NCI-H1417 (cell line): ENCODE measurements at places on chromosomes 2 and 18.
A peak's percentile ranks its signal among the peaks of the same experiment; 100 is the strongest.

DNA sequence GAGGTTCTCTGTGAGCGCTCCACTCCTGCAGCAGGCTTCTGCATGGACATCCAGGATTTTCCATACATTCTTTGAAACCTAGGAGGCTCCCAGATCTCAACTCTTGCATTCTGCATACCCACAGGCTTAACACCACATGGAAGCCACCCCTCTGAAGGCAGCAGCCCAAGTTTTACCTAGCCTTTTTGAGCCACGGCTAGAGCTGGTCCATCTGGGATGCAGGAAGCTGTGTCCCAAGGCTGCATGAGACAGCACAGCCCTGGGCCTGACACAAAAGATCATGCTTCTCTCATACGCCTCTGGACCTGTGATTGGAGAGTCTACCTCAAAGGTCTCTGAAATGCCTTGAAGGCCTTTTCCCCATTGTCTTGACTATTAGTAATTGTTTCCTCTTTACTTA lies 53.6 kb upstream of the RPRM start:
- no peak for DNase-seq

GRCh38 chr2:156464106-156464505 lies 27.9 kb downstream of the GPD2 start:
- no peak for DNase-seq

DNA sequence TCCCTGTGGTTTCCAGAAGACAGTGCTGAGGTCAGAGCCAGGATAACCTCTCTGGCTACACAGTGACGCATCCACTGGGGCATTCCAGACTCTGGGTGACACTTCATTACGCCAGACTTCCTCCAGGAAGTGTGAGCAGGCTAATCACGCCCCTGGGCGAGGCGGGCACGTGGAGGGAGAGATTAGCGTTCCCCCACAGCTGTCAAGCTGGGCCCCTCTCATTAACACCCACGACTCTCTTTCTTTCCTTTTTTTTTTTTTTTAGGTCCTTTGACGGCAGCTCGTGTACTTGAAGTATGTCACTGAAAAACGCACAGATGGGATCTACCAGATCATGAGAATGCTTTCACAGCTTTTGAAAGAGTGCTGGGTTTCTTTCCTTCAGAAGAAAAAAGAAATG lies 274.6 kb downstream of the AFF3 start:
- peak; percentile 31 for DNase-seq

- DNase-seq = no peak
Measured at GRCh38 chr2:230416061-230416721, at the start of gene SP100. SP100 (plus strand) TSS chr2:230416201; CDS start chr2:230416297, 96 bp downstream.

GRCh38 chr2:234375176-234375880 lies 121.6 kb downstream of the ARL4C start:
- DNase-seq = peak; percentile 7

DNA sequence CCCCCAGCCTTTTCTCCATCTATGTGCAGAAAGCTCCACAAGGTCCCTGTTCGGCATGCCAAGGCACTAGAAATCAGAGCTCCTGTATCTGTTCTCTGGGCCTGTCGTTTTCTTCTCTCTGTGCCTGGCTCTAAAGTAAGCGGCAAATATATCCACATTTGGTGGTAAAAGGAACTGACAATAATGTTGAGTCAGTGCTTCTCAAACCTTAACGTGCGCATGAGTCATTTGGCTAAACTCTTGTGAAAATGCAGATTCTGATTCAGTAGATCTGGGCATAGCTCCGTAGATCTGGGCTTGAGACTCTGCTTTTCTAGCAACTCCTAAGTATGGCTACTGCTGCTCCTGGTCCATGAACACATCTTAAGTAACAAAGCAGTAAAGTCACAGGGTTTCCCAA lies 16.5 kb upstream of the ACSL3 start:
- DNase-seq = no peak

DNA sequence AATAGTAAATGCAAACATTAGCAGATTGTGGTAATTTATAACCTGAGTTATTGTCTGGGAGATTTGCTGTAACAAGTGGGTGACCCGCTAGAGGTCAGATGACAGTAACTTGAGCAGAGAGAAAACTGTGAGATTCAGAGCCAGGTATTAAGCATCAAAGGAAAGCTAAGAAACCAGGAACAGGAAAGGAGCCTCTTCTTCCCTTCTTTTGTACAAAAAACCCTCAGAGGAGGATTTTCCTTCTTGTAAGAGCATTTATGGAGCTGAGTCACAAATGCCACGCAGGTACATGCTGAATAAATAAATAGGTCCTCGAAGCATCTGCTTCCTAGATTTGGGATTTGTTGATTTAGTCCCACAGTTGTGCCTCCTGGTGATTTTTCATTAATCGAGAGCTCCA lies 146.5 kb downstream of the SH3BP4 start:
- peak; percentile 84 for DNase-seq

GRCh38 chr2:74464406-74464805 lies 776 bp downstream of the MOGS start:
- DNase-seq = peak; percentile 54

DNA sequence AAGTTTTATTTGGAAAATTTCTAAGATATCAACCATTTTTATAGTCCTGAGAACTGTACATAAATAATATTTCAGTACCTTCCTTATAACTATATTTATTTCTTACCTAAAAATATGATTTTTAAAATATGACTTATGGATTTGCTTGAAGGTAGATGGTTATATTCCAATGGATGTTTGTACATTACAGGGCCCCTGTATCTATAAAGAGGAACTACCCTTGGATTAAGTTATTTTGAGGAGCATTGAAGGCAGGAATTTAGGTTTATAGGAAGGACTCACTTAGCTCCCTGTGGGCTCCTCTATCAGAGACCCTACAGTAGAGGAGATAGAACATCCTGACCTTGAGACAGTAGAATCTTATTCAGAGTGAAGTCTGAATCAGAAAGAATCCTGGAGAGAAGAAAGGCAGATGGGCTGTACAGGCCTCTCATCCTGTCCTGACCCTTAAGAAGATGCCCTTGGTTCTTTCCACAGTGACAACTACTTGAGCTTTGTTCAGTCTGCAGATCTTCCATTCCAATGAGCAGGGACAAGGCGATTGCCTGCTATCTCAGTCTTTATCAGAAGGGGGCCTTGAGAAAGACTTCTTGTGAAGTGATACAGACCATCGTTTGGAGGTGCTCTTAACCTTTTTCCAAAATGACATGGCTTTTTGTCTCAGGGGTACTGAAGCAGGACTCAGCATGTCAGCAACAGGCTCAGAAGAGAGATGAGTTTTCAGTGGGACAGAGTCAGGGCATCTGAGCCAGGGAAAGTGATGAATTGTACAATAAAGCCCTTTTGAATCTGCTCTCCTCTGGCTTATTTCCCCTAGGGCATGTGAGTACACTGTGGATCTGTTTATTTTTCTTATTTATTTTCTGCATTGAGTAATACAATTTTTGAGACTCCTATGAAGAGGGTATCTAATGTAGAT lies 20.9 kb downstream of the OXER1 start:
- DNase-seq = no peak

GRCh38 chr2:190578158-190579057 lies 43.9 kb upstream of the NEMP2 start:
- DNase-seq = peak; percentile 77

- DNase-seq = no peak
Measured at GRCh38 chr2:184835398-184835715, 237.0 kb downstream of the ZNF804A start.

- DNase-seq = no peak
Measured at GRCh38 chr2:215746226-215746886, 267.0 kb downstream of the MREG start.

DNA sequence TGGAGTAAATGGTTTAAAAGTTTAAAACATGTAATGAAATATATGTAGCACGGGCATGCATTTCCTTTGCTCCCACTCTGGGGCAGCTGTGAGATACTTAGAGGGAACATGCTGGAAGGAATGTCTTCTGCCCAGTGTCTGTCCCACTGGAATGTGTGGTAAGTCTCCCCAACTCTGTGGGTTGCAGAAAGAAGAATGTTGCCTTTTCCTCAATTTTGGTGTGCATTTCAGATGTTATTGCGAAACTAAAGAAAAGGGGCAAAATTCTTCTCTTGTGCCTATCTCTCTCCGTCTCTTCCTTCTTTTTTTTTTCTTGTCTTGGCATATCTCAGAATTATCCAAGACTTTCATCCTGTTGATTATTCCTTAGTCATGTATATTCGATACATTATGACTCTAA lies 201.1 kb downstream of the SH3RF3 start:
- DNase-seq = no peak

DNA sequence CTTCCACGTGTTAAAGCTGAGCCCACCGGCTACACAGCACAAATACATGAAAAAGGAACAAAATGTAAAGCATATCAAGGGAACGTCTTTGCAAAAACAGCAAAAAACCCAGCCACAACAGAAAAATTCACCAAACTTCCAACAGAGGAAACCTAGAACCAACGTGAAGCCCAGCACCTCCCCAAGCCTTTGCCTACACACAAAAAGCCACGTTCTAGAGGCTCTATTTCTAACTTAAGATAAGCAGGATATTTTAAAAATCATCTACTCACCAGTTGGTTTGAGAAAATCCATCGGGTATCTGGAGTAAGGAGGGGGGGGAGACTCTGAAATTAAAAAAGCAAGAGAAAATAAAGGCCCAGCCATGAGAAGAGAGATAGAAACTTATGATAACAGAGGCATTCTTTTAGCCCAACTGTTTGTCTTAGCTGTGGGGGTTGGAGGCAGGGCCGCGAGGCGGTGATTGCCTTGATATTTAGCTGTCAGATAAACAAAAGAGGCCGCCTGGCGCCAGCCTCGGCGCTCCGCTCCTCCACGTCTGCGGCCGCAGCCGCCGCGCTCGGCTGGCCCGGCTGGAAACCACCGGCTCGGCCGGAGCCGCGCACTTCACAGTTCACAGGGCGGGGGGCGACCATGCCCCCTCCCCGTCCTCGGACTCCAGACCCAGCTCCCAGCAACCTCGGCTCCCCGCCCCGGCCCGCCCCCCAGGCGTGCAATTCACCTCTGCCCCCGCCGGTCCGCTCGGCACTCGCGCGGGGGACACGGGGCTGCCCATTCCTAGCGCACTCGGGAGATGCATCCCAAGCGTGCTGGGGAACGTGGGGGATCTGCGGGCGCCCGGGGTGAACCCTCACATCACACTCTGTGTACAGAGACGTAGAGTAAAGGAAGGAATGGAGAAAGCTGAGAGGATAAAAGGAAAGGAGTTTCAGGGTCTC lies 2.4 kb downstream of the SMAD7 start:
- peak; percentile 48 for DNase-seq

GRCh38 chr2:5692561-5693286 lies 540 bp downstream of the SOX11 start:
- DNase-seq = peak; percentile 82

- DNase-seq = no peak
Measured at GRCh38 chr18:21057112-21057511, 54.5 kb downstream of the ROCK1 start.

DNA sequence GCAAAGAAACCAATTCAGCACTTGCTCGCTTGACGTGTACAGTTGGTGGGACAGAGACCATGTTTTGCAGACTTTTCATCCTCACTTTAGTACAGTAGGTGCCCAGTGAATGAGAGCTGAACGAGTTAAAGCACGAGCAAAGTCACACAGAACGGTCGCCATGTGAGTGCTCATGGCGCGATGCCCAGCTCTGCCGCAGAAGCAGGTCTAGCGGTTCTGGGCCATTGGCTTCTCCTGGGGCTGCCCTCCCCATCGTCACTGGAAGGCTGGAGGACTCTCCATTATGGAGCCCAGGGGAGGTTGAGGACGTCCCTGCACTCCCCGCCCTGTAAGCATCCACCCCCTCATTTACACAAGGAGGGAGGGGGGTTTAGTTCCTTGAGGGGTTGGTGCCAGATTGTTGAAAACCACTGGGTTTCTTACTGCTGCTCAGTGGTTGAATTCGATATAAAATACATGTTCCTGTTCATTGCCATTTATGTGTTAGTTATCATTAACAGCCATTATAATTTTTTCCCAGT lies 24.9 kb downstream of the PTGR3 start:
- DNase-seq = no peak

DNA sequence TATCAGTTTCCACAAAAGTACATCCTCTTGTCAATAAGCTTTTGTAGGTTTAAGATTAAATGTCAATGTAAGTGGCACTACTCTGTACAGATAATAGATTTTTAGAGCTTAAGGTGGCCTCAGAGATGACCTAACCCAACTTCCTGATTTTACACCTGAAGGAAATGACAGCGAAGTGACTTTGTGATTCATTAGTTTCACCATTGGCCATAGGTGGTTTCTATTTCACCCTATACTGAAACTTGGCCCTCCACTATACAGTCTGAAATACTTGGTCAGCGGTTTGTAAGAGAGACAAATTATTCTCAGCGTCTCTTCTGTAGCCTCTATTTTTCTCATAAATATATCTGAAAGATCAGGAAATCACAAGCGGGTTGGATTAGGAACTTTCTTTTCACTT lies 330.4 kb upstream of the FAM98A start:
- no peak for DNase-seq

- peak; percentile 21 for DNase-seq
Measured at GRCh38 chr2:667332-667999, 9.7 kb downstream of the TMEM18 start.

- DNase-seq = no peak
Measured at GRCh38 chr2:102064679-102065674, 73.2 kb downstream of the IL1R2 start.

DNA sequence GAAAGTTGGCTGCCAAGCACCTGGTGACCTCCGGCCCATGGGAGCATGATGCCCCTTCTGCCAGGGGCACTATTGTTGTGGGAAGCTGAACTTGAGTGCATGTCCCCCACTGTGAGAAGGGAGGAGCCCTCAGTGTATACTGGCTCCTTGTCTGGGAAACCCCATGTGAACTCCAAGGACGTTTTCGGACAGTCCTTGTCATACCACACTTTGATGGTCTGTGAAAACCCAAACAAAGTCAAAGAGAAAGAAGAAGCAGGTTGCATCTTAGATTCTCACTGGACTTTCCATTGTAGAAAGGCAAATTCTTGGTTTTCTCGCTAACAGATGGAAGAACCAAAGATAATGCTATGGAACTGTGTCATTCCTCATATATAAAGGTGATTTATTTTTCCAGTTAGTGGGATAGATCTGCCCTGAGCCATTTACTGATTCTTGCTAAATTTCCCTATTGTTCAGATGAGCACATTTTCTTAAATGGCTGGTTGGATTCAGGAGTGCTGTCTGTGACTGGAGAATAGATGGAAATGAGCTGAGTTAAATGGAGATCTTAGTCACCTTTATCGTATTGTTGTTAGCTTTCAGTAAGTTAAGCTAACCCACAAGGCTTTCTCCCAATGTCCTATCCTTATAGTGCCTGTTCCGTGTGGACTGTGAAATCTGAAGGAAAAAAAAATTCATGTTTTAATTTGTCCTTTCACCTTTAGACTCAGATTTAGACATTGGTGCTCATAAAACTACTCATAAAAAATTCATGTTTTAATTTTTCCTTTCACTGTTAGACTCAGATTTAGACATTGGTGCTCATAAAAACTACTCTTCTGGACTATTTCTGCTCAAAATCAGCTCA lies 166.6 kb downstream of the ACTR3 start:
- DNase-seq = no peak

DNA sequence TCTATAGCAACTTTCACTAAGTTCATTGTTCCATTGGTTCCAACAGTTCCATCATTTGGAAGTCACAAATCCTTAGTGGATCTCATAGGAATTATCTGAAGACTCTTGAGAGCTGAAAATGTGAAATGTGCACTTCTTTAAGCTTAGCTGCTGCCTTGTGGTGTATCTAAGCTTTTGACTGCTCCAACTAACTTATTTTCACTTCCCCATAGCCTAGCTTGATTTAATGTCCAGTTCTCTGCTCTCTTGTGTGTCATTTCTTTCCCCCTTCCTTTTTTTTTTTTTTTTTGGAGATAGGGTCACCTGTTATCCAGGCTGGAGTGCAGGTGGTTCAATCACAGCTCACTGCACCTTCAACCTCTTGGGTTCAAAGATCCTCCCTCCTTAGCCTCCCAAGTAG lies 34.9 kb upstream of the CD302 start:
- no peak for DNase-seq

GRCh38 chr18:67035026-67035425 lies 431.1 kb upstream of the CDH19 start:
- peak; percentile 74 for DNase-seq
